ENCODE measurements at places on chromosomes 5 and 9.

GRCh38 chr5:73948720-73949119 lies 322.7 kb downstream of the ARHGEF28 start:
- DNase-seq = no peak

- DNase-seq = no peak
Observed at GRCh38 chr5:99059685-99060084, 130.9 kb upstream of the CHD1 start.

DNA sequence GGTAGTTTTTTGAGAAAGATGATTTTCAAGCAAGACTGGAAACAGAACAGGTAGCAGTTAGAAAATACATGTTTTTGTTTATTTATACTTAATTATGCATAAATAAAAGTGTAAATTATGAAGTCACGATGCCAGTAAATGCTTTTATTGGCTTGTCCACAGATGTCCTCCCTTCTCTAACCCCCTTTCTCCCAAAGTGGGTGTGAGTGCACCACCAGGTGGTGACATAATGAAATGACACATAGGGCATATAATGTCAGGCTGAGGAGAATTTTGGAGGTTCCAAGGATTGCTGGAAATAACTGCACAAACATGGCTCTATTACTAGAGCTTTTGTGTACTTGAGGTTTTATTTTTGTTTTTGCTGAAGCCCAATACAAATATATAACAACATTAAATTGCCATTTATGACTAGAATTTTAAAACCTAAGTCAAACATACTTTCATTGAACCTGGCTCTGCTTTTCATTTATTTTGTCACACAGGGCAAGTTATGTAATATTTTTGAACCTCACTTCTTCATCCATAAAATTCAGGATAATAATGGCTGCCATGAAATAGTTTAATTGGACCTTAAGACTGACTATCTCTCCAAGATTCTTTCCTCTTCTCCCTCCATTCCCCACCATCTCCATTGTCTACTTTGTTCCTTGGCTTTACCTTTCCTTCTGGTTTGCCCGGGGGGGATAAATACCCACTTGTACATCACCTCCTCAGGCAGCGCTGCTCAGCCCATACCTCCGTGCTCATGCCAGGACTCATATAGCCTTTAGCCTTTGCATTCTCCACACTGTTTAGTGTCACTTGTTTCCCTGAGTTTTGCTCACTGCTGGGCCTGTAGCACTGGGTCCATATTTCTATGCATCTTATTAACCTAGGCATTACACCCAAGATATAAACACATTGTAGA lies 168.8 kb downstream of the PDE4D start:
- no peak for DNase-seq

DNA sequence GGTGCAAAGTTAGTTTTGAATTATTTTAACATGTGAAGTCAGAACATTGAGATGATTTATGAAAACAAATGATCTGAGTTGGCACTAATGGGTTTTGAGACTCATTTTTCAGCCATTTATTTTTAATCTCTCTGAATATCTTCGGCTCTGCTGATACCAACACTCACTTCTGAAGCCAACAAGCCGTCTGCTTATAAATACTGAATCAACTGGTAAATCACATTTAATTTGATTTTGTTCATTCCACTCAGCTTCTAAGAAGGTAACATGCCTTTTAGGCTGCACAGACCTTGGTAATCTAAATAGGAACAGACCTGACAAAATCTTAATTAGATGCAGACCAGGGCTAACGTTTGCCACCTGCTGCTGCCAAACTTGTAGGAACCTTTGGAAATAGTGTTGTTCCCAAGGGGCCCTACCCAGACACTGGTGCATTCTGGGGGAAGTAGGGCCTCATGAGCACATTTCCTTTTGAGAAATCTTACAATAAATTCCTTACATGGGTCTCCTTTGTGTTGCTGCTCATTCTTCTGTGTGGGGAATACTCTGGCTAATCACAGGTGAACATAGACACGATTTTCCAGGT lies 182.2 kb downstream of the KCTD16 start:
- DNase-seq = no peak

DNA sequence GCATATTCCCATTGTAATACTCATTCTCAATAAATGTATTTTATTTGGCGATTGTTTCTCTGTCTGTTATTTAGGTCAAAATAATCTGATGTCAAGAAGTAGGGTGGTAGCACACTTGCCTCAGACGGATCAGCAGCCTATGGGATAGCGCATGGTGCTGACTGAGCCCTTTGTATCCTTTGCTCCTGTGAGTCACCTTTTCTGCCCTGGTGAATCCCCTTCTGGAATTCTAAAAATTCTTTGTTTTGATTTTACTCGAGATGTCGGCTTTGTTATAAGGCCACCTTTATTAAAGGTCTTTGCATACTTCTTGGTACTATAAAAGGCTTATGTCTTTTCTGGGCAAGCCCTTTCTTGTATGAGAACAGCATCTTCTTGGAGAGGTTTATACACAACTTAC lies 1187.8 kb downstream of the CDH9 start:
- DNase-seq = no peak

DNA sequence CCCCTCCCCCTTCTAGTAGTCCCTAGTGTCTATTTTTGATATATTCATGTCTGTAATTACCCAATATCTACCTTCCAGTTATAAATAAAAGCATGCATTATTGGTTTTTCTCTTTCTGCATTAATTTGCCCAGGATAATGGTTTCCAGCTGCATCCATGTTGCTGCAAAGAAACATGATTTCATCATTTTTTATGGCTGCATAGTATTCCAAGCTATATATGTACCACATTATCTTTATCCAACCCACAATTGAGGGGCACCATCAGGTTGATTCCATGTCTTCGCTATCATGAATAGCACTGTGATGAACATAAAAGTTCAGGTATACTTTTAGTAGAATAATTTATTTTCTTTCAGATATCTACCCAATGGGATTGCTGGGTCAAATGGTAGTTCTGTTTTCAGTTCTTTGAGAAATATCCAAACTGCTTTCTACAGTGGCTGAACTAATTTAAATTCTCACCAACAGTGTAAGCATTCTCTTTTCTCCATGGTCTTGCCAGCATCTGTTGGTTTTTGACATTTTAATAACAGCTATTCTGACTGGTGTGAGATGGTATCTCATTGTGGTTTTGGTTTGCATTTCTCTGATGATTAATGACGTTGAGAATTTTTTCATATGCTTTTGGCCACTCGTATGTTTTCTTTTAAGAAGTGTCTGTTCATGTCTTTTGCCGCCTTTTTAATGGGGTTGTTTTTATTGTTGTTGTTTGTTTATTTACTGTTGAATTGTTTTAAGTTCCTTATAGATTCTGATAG lies 746.1 kb upstream of the MEF2C start:
- DNase-seq = no peak

DNA sequence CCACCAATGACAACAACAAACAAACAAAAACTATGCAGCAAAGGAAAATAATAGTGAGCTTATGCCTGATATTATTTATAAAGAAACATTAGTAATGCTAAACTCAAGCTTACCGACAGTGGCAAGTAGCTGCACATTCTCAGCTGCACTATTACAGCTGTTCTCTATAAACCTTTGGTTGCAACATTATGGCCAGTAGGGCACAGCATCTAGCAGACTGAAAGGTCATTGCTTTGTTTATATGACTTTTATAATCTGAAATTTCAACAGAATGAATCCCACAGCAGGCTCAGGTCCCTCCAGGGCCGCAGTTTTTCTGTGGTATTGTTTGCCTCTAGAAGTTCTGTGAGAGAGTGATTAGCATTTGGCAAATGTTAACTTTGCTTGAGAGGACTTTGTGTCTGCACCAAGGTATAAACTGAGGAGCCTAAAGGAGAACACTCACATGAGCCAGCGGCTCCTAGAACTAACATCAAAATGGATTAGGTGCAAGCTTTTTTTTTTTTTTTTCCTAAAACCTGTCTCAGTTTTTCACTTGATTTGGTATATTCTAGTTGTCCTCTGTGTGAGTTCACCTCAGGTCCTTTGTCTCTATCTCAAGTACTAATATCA lies 58.3 kb downstream of the IZUMO3 start:
- DNase-seq = no peak

DNA sequence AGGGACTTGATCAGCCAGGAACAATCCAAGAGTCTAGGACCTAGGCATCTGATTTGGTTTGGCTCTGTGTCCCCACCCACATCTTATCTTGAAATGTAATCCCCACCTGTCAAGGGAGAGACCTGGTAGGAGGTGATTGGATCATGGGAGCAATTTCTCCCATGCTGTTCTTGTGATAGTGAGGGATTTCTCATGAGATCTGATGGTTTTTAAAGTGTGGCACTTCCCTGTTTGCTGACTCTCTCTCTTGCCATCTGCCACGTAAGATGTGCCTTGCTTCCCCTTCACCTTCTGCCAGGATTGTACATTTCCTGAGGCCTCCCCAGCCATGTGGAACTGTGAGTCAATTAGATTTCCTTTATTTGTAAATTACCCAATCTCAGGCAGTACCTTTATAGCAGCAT lies 201.7 kb upstream of the ACTBL2 start:
- no peak for DNase-seq

- DNase-seq = no peak
Observed at GRCh38 chr9:110640736-110641135, 27.9 kb upstream of the MUSK start.

DNA sequence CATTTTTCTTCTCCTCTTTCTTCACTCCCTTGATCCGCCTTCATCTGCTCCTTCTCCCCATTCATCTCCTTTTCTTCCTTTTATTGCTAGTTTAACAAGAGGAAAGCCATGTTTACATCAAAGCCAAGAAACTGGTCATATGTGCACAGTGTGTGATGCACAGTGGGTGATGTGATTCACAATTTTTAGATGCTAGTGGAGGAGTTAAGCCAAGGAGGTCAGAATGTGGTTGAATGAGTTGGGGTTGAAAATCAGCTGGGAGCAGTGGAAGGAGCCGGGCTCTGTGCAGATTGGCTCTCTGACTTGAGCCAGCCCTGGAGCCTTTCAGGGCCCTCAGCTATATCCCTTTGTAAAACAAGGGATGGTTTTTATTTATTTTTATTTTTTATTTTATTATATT lies 7.3 kb downstream of the ACER2 start:
- no peak for DNase-seq

GRCh38 chr5:157677931-157678330 lies 6.6 kb downstream of the C5orf52 start:
- no peak for DNase-seq

DNA sequence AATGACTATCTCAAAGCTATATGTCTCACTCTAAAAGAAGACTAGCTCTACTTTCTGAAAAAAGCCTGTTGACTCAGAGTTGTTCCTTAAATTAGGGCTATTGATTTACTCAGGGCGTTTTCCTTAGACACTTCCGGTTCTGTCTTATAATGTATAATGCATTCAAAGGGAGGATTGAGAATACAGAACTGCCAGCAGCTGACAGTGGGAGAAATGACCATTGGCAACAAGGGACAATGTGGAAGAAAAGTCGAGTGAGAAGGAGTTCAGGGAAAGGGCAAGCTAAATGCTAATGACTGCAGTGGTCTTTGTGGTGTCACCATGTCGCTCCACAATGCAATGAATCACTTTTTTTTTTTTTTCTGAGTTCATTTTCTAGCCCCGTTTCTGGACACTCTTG lies 65.7 kb upstream of the ANKH start:
- DNase-seq = no peak

GRCh38 chr9:77521091-77521490 lies 127.0 kb downstream of the GNA14 start:
- DNase-seq = no peak

DNA sequence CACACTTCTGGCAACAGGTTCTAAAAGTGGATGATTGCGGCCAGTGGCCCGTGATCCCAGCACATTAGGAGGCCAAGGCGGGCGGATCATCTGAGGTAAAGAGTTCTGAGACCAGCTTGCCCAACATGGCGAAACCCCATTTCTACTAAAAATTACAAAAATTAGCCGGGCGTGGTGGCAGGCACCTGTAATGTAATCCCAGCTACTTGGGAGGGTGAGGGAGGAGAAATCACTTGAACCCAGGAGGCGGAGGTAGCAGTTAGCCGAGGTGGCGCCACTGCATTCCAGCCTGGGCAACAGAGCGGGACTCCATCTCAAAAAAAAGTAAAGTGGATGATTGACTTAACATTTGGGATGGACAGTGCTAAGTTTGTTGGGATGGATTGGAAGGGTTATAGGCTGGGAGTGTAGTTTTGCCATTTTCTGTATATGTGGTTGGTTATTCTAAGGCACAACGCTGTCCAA lies 3.4 kb downstream of the MATR3 start:
- DNase-seq = no peak

GRCh38 chr9:72680593-72681282 lies 159.3 kb downstream of the TMC1 start:
- DNase-seq = no peak

DNA sequence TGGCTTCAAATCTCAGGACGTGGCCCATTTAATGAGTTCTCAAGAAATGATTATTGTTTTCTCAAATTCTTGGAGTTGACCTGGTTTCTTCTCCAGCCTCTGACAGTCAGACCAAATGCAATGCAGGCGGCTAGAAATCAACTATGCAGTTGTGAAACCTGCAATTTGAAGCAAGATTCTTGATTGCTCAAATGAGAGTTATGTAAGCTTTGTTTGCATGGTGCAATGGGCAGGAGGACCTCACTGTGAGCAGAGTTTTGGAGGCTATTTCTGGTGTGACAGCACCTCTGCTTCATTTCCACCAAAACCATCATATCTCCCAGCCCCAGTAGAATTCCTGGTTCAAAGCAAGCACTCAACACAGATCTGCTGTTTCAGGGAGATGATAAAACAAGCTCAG lies 500.0 kb upstream of the KLF4 start:
- DNase-seq = no peak

DNA sequence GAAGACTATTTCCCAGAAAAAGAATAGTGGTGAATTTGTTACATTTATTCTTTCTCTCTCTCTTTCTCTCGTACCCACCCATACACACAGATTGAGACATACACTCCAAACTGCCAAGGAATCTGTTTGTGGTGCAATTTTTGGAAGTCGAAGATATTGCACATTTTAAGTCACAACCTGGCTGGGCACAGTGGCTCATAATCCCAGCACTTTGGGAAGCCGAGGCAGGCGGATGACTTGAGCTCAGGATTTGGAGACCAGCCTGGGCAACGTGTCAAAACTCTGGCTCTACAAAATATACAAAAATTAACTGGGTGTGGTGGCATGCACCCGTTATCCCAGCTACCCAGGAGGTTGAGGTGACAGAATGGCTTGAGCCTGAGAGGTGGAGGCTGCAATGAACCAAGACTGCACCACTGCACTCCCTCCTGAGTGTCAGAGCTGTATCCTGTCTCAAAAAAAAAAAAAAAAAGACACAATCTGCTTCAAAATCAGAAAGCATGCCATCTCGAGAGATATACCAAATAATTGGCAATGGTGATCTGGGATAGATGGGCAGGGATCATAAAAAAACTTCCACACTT lies 19.2 kb upstream of the PLIN2 start:
- DNase-seq = no peak

- DNase-seq = no peak
Observed at GRCh38 chr5:159444441-159445082, 114.3 kb upstream of the IL12B start.

GRCh38 chr5:10130881-10131280 lies 118.8 kb downstream of the ATPSCKMT start:
- DNase-seq = no peak

DNA sequence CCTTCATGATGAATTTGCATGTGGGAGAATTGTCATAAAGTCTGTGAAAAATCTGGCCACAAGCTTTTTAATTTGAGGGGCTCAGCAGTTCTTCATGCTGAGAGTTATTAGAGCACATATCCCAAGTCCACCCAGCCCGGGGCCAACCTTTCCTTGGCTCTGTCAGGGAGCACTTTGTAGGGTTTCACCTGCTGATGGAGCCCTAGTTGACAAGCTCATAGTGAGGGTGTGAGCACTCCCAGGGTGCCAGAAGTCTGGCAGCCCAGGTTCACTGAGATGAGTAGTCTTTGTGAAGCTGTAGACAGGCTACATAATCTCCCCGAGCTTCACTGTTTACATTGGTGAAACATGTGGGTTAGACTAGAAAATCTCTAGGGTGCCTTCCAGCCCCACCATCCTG lies 97.2 kb upstream of the NREP start:
- no peak for DNase-seq

Measured in GOT3 (cell line).